NCI-H2081 treated with DMSO at 0.1 percent for 48 hours (cell line): ENCODE measurements at places on chromosomes 6 and 20.

- DNase-seq = no peak
Observed at GRCh38 chr20:25259358-25259757, 11.5 kb downstream of the PYGB start.

- no peak for DNase-seq
Observed at GRCh38 chr6:157294654-157295053, 28.7 kb downstream of the TMEM242 start.

DNA sequence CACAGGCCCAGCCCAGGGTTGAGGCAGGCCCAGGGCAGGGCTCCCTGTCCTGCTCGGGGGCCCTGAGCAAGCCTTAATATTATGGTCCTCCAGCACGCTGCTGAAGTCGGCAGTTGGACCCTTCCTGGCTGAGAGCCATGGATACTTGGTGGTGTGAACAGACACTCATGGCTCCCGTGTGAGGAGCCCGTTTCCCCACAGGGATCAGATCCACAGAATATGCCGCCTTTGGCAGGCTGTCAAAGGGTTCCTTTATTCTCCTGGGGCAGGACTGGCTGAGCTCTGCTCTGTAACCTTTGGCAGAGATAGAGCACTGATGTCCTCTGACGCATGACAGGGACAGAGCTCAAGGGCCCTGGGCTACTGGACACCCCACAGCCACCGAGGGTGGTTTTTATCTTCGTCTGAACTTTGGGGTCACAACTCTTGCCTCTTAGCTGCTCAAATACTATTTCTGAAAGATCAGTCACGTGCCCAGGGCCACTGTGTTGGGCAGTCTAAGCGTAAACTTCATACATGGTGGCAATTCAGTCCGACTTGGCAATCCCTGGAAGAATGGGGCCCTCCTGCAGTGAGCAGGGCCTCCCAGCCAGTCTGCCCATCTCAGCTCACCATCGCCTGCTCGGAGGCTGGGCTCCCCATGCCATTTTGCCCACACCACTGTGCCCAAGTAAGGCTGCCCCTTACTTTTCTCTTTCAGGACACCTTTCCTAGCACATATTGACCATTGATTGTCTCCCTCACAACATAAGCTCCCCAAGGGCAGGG lies 49.1 kb downstream of the TTI1 start:
- no peak for DNase-seq

DNA sequence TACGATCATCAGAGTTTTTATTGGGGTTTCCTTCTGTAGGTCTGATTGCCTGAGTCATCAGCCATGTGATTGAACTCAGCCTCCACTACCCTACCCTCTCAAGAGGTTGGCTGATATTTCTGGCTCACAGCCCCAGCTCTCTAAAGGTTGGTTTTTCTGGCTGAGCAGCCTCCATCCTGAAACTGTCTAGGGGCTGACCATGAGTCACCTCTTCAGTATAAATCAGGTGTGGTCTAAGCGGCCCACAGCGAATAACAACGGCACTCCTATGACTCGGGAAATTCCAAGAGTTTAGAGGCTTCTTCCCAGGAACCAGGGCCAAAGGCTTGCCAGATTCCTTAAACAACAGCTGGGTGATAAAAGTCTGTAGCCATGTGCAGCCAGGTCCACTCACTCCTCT lies 115.5 kb downstream of the SOD2 start:
- DNase-seq = no peak
